ENCODE measurements at places on chromosomes 2 and 18. TPM values are rescaled to one million over a fixed set of nuclear protein-coding genes. Genes with fewer than 3 reads are reported as not detected.

The LRPPRC gene
- polyA plus RNA-seq: 124 TPM

The SGO2 gene
- 13.4 TPM for polyA plus RNA-seq

The HAT1 gene
- polyA plus RNA-seq: 62.5 TPM

The ABCG5 gene
- polyA plus RNA-seq: 0.75 TPM

The ARL5A gene
- polyA plus RNA-seq: 35.2 TPM

The SERPINB12 gene
- not detected for polyA plus RNA-seq

The C2orf81 gene
- polyA plus RNA-seq: 8.4 TPM

The LRATD1 gene
- polyA plus RNA-seq: 19.3 TPM

The ELOA2 gene
- not detected for polyA plus RNA-seq

The EMILIN2 gene
- 14.5 TPM for polyA plus RNA-seq

The CRYGC gene
- not detected for polyA plus RNA-seq

The GAL3ST2 gene
- 0.77 TPM for polyA plus RNA-seq

The SLC19A3 gene
- 11.6 TPM for polyA plus RNA-seq

The COL4A4 gene
- polyA plus RNA-seq: 53.5 TPM

The TEX44 gene
- polyA plus RNA-seq: not detected

The ZSCAN30 gene
- polyA plus RNA-seq: 60.3 TPM

The EDAR gene
- polyA plus RNA-seq: 3.5 TPM

The IGFBP2 gene
- 273 TPM for polyA plus RNA-seq

The CASP10 gene
- 7.0 TPM for polyA plus RNA-seq

The EIF2AK3 gene
- polyA plus RNA-seq: 27.2 TPM

The POTEI gene
- 0.21 TPM for polyA plus RNA-seq

The TPO gene
- polyA plus RNA-seq: not detected

The PSMG2 gene
- polyA plus RNA-seq: 74.8 TPM

The UPP2 gene
- polyA plus RNA-seq: 9.7 TPM

The TRIB2 gene
- polyA plus RNA-seq: 192 TPM

The SPP2 gene
- not detected for polyA plus RNA-seq

The CELF4 gene
- polyA plus RNA-seq: 3.8 TPM

The POTEC gene
- 0.09 TPM for polyA plus RNA-seq

The CD302 gene
- polyA plus RNA-seq: 11.2 TPM

The RUFY4 gene
- 0.08 TPM for polyA plus RNA-seq

The RAB6C gene
- polyA plus RNA-seq: 0.04 TPM

The MRO gene
- 2.9 TPM for polyA plus RNA-seq

The XPO1 gene
- 263 TPM for polyA plus RNA-seq

The SH3RF3 gene
- polyA plus RNA-seq: 5.6 TPM

The LYPD1 gene
- 76.5 TPM for polyA plus RNA-seq

The L3MBTL4 gene
- 5.7 TPM for polyA plus RNA-seq

The ALK gene
- polyA plus RNA-seq: 0.55 TPM

The ACKR3 gene
- 56.8 TPM for polyA plus RNA-seq

The AAK1 gene
- 26.4 TPM for polyA plus RNA-seq

The LYG1 gene
- 4.2 TPM for polyA plus RNA-seq

The TRIP12 gene
- 182 TPM for polyA plus RNA-seq

The FOXD4L1 gene
- polyA plus RNA-seq: 0.09 TPM

The TLX2 gene
- polyA plus RNA-seq: 0.17 TPM

The IL1RN gene
- 2.7 TPM for polyA plus RNA-seq

The TRAK2 gene
- 45.8 TPM for polyA plus RNA-seq

The DLX1 gene
- polyA plus RNA-seq: 0.37 TPM

The ATP8B1 gene
- polyA plus RNA-seq: 23.5 TPM

The SEPTIN10 gene
- 108 TPM for polyA plus RNA-seq

All from renal pelvis (tissue), 12 donors.